ENCODE measurements at places on chromosomes 6 and 20.

DNA sequence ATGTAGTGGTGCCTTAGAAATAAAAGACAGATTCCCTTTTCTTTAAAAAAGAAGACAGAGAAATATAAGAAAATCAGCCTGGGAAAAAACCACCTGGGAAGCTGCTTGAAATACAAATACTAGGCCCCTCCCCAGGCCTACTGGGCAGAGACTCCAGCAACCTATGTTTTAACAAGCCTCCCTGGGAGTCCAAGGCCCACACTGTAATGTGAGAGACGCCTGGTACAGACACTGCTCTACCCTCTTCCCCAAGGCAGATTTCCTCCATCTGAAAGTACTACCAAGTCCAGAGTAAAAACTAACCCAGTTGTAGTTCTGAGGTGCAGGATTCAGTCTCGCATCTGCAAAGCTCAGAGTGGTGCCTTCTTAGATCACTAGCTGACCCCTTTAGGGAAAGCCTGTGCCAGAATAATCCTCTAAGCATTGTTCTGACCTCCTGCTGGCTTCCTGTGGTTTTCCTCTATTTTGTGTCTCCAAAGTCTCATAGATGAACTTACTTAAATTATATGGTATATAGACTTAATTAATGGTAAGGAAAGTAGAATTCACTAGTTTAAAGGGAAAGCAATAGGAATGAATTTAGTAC, 270.2 kb upstream of the SLC35B3 start:
- DNase-seq: no peak

- no peak for DNase-seq
These were observed 305.7 kb downstream of the KIF16B start for GRCh38 chr20:16267526-16267925.

GRCh38 chr20:16672299-16672698, 57.5 kb upstream of the SNRPB2 start:
- DNase-seq: no peak

DNA sequence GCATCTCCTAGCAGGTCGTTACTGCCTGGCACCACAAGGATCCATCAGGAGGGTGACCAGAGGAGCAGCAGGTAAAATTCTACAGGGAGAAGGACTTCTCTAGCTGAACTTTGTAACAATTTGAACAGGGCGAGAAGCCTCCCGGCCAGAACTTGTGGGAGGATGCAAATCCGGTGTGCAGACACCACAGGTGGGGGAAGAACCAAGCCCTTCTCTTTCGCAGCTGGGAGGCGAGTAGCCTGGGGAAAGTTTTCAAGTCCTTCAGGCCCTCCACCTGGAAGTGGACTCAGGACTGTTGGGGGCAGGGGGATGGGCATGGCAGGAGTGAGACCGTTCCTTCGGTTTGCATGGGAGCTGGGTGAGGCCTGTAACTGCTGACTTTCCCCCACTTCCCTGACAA, 42.7 kb upstream of the FAM210B start:
- DNase-seq: no peak

DNA sequence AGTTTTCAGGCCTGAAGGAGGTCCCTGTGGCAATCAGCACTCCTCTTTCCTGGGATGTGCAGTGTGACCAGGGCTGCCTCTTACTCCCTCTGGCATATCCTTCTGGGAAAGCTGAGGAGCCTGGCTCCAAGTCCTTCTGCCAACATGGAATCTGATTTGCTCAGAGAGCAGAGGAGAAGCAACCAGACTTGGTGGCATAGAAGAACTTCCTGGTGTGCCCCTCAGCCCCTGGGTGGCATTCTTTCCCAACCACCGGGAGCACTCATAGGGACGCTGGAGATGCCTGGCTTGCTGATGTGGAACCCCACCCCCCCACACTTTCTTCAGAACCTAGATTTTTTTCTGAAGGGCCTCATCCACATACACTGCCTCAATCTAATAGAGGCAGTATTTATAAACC, 107.6 kb upstream of the TRAF3IP2 start:
- no peak for DNase-seq

DNA sequence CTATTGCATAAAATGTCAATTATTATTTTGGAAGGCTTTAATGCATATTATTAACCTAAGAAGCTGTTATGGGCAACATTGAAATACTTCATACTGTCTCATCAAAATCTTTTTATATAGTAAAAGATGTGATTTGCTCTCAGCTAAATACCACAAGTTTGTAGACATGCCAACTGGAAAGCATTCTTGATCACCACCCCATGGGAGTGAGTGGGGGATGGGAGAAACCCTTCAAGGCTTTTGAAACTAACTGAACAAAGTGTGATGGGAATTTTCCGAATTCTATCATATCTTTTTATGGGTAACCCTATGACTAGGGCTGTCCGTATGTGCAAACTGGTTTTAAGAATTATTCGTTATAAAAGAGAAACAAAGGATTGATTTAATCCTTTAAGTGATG, 377.3 kb upstream of the JAG1 start:
- DNase-seq: no peak

GRCh38 chr6:74967821-74968220, 238.0 kb downstream of the COL12A1 start:
- DNase-seq: no peak

GRCh38 chr20:32465092-32465900, 107.2 kb downstream of the ASXL1 start:
- DNase-seq: no peak

DNA sequence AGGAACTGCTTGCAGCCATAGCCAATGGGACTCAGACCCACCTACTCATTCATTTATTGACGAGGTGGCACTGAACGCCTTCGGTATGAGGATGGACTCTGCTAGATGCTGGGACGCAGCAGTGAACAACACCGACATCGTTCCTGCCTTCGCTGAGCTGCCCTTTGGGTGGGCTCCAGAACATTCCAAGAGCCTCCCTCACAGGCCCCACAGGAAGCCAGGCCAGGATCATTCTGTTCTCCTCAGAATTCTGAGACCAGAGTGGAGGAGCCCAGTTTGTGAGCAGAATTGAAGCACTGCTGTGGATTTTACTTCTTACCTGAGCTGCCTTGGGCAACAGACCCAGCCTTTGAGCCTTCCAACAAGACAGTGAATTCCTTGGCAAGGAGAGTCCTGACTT, 82.1 kb downstream of the KCNB1 start:
- no peak for DNase-seq

GRCh38 chr20:51470499-51470820, 72.1 kb downstream of the NFATC2 start:
- no peak for DNase-seq

DNA sequence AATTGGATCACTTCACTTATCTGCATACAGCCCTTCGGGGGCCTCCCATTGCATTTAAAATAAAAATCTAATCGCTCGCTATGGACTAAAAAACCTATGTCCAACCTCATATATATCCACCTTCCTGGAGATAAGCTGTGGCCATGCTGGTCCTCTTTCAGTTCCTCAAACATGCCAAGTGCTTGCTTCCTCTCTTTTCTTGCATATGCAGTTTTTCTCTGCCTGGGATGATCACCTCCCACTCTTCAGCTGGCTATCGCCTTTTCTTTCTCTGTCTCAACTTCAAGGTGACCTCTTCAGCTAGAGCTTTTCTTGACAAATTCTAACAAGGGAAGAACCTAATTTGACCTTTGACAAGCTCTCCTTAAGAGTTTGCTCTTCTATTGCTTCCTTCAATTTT, 5.6 kb upstream of the TFB1M start:
- no peak for DNase-seq

- DNase-seq: no peak
These were observed 40.0 kb upstream of the TAF8 start for GRCh38 chr6:42010185-42010891.

DNA sequence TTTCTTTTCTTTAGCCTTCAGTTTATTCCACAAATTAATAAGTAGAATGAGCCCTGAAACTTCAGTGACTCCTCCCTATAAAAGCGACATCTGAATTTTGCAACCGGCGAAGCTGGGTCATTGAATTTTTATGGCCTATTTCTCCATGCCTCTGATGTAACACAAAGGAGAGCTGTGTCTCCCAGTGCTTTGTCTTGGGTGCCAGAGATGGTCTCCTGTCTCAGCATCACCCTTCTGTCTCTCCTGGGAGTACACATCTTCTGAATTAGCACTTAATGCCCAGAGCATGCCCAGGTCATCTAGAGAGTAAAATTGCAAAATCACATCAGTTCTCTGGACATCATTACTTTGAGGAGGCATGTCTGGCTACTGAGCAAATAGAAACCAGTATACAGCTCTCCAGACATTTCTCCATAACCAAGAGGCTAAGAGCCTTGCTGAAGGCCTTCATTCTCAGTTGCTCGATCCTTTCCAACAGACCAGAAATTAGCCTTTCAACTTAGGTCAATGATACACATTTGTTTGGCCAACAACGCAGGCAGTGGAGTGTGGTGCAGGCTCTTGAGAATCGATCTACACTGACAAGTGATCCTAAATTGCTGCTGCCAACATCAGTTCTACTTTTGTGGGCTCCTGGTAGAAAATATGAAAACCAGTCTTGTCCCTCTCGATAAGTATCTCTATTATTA, 176.0 kb upstream of the FOXQ1 start:
- DNase-seq: no peak

DNA sequence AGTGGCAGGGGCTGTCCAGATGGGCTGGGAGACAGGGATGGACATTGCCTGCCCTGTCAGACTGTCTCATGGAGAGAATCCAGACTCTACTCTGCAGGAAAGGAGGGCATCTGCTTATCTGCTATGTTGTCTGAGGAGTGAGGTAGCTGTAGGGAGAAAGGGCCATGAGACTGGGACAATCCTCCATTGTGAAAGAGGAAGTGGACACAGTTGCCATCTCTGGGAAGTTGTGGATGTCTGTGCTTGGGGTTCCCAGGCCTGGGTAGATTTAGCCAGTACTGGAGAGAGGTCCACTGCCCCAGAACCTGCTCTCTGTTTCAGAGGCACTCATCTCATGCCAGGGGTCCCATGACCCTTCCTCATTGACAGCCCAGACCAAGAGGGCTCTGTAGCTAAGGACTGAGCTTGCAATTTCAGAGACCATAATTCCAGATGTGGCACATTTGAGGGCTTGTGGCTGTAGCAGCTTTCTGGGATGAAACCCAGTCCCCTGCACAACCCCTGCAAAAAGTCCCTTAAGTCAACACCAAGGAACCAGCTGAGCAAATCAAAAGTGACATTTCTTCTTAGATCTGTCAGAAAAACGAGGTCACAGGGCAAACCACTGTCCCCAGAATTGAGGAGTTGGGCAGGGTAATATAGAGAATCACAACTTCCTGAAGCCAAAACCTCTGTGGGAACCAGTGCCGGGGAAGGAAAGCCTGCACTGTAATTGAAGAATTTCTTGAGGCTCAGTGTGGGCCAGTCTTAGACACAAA, 4.1 kb upstream of the SIRPG start:
- no peak for DNase-seq

DNA sequence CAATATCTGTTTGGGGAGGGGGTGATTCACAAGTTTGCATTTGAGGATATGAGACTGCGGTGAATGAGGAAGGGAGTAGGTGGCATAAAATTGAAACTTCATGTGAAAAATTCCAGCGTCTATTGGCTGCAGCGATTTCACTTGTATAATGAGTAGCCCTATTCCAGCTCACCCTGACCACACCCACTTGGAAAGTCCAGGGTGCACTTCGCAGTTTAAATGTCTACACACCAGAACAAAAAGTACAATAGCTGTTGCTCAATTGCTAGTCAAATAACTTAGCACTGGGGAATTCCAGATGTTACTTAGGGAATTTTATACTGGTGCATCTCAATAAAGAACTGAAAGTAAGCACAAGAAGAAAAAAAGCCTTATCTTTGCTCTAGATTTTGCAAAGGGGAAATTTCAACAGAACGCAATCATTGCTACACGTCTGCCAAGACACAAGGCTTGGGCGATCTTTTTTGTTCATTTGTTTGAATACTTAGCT, 6.3 kb downstream of the TNFAIP3 start:
- DNase-seq: no peak

GRCh38 chr6:107237992-107238660, 122.8 kb upstream of the BEND3 start:
- DNase-seq: no peak

DNA sequence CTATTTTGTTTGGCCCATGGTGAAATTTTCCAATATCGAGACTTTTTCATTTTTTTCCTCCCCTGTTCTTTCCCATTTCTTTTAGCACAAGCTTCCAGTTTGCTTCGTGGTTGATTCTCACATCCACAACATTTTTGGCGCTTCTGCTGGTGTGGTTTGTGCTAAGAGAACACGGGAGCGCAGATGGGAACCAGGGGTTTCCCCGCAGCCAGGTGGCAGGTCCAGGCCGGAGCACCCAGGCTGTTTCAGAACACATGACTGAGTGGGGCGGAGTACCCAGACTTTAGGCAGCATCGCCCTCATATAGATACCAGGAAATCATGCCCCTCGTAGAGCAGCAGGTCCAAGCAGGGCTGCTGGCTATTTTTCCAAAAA, 58.0 kb downstream of the SYTL3 start:
- no peak for DNase-seq

- no peak for DNase-seq
These were observed 58.6 kb downstream of the RAMACL start for GRCh38 chr6:166527849-166528248.

GRCh38 chr6:36364669-36365479, 22.6 kb downstream of the ETV7 start:
- DNase-seq: no peak

DNA sequence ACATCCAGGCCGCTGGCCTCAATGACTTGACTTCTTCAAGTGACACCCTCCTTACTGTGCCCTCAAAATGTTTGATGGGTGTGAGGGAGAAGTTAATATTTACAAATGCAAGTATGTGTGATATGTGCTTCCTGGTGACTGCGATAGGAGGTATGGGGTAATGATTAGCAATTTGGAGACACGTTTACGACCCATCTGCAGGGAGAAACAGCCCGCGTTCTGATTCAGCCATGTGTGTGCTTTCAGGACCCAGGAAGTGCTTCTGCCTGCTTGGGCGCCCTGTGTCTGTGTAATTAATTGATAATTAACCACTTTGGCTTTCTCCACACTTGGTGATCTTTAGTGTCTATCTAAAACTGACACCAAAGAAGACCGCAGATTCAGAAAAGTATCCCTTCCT, 25.0 kb downstream of the SIRPA start:
- DNase-seq: no peak

DNA sequence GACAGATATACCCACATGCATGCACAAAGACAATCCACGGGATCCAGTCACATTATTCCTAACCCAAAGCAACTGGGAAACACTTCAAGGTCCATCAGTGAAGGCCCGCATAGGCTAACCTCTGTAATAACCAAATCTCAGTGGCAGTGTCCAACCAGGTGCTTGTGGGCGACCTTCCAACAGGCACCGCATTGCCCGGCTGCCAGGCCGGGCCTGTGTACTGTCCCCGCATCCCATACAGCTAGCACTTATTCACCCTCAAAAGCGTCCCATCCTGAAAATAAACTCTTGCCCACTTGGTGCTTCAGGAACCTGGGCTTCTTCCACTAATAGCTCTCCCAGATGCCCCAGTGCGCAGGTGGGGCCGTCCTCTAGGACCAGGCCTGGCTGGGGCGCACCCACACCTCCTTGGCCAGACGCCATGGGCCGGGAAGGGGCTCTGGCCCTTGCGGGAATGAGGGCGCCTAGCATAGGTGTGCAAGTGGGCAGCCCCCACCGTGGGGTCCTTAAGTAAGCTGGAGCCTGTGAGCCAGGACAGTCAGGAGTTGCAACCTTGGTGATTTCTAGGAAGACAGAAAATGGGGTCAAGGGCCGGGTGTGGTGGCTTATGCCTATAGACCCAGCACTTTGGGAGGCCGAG, 1.1 kb upstream of the ENTPD6 start:
- no peak for DNase-seq

- DNase-seq: no peak
These were observed 135.7 kb downstream of the BCAS1 start for GRCh38 chr20:53934421-53935343.
